ENCODE measurements at places on chromosomes 2 and 18.

DNA sequence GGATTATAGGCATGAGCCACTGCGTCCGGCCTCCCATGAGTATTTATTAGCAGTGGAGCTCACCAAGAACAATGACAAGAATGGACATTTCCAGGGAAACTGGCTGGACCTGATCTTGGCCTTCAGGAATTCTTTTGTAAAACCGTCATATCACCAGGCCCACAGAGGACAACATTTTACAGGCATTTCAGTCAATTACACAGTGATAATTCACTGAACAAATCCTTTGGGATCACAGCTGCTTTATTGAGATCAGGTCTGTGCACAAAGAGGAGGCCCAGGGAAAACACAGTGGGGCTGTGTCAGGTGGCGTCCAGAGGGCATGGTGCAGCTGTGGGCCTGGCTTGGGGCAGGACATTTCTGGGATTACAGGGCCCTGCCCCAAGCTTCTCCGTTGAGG is 30.1 kb upstream of the GTF2A1L start:
- DNase-seq, result no peak

DNA sequence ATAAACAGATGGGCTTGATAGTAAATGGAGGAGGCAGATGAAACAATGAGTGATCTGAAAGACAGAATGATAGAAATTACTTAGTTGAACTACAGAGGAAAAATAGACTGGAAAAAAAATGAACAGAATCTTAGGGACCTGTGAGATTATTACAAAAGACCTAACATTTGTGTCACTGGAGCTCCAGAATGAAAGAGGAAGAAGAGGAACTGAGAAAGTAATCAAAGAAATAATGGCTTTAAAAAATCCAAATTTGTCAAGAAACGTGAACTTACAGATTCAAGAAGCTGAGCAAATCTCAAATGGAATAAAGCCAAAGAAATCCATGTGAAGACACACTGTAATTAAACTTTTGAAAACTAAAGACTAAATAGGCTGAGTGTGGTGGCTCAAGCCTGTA is 28.3 kb downstream of the EVA1A start:
- no peak for DNase-seq

DNA sequence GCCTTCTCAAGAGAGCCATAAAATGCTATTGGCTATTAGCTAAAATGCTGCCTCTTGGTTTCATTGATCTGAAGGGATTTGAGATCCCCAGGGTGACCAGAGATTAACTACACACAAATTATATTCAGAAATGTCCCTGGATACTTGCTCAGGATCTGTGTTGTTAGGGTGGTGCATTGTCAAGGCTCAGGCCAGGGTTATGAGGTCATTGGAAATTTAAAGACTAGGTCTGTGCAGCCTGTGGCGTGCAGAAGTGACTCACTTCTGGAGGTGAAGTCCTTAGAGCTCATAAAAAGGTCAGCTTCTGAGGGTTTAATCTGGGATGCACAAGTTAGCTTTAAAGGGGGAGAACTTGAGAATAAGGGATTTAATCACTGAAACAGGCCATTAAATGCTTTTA is 23.5 kb downstream of the LRRTM1 start:
- DNase-seq, result no peak

DNA sequence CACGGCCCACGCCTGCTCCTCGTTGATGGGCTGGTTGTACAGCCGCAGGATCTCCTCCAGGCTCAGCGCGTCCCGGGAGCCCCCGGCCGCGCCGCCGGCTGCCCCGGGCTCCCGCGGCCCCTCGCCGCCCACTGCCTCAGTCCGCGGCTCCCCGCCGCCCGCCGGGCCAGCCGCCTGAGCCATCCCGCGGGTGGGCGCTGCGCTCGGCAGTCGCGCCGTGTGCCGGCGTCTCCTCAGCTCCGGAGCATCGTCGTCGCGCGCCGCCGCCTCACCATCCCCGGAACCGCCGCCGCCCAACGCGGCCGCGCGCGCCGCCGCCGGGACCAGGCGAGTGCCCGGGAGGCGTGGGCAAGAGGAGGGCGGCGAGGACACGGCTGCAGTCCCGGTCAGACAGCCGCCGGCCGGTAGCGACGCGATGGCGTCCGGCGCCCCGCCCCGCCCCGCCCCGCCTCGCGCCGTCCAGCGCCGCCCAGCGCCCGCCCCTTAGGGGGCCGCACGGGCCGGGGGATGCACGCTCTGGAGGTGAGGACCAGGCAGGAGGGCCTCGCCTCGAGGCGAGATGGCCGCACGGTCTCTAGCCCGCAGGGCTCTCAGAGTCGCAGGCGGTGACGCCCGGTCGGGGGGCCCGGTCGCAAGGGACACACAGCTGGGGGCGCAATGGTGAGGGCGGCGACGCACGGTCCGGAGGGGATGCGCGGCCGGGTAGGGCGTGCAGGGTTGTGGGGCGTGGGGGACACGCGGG is at the start of gene SPIRE1:
Gene SPIRE1 (minus strand): TSS at position 424 of the 742 bp plus-strand sequence. CDS start 241 bp downstream, at position 183.
- peak; percentile 79 for DNase-seq

- DNase-seq, result no peak
These were observed 776.0 kb downstream of the DCC start for GRCh38 chr18:53115876-53116585.

- DNase-seq, result no peak
These were observed 146.5 kb downstream of the CDH7 start for GRCh38 chr18:65897292-65897691.

GRCh38 chr2:12486205-12487118 is 230.3 kb upstream of the TRIB2 start:
- DNase-seq, result no peak

Data from left forelimb (tissue), 1 donor.